ENCODE measurements at places on chromosomes 1 and 21.

- no peak for DNase-seq
These were observed 6.8 kb upstream of the OLIG2 start for GRCh38 chr21:33018707-33019465.

DNA sequence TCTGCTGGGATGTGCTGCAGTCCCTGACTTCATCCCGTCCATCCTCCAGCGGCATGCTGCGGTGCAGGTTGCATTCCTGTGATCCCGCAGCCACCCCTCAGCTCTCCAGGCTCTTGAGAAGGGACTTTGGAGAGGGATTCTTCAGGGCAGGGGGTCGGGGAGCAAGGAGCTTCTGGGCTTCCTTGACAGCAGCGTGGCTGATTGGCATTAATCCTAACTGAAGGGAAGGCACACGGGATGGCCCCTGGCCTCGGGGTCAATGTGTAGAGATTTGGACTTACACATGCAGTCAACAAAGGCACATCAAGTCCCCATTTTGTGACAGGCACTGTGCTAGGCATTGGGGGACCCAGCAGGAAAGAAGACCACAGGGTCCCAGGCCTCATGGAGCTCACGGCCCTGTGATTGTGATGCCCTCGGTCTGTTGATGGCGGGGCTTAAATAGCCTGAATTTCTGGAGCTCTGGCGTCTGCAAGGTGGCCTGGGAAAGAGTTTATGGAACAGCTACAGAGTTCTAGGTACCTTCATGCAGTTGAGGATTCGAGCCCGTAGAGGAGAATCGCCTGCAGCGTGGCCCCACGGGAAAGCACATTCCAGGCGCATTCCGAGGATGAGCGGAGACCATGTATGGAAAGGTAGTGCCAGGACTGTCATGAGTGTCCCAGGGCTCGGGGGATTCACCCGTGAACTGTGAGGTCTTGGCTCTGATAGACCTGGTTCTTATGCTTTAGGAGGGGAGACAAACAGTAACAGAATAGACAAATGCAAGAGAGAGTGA, 20.1 kb downstream of the PSEN2 start:
- no peak for DNase-seq

DNA sequence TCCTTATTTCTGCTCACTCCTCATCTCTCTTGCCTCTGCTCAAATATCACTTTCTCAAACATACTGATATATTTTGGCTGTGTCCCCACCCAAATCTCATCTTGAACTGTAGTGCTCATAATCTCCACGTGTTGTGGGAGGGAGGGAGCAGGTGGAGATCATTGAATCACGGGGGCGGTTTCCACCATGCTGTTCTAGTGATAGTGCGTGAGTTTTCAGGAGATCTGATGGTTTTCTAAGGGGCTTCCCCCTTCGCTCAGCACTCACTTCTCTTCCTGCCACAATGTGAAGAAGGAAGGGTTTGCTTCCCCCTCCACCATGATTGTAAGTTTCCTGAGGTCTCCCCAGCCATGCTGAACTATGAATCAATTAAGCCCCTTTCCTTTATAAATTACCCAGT, 26.6 kb downstream of the ZBTB8OS start:
- DNase-seq, result no peak

DNA sequence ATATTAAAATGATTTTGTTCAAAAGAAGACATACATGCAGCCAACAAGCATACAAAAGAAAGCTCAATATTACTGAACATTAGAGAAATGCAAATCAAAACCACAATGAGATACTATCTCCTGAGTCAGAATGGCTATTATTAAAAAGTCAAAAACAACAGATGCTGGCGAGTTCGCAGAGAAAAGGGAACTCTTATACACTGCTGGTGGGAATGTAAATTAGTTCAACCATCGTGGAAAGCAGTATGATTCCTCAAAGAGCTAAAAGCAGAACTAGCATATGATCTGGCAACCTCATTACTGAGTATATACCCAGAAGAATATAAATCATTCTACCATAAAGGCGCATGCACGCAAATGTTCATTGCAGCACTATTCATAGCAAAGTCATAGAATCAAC, 126.0 kb upstream of the HMCN1 start:
- DNase-seq, result no peak

Measured in CD8-positive, alpha-beta T cell (primary cell).